Ureter (tissue), 1 donor: ENCODE measurements at places on chromosomes 4 and X.

GRCh38 chr4:35250331-35250730 is 994.0 kb downstream of the ARAP2 start:
- no peak for DNase-seq

- no peak for DNase-seq
These were observed 28.8 kb upstream of the JADE1 start for GRCh38 chr4:128780688-128781087.

- DNase-seq = no peak
These were observed 25.5 kb upstream of the HGFAC start for GRCh38 chr4:3416270-3416669.

DNA sequence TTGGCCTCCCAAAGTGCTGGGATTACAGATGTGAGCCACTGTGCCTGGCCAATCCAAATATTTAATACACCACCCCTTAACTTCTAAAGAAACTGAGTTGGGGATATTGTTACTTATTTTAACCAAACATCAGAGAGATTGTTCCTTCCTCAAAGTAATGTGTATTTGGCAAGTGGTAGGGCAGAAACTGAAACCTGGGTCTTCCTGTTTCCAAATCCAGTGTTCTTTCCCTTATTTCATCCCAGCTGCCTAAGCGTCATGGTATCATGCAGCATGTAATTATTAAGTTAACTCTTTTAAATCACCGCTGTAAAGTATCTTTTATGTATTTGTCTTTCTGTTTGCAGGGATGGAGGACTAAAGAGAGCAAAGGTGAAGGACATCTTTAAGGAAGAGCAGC is 68.4 kb downstream of the GPAT3 start:
- no peak for DNase-seq

DNA sequence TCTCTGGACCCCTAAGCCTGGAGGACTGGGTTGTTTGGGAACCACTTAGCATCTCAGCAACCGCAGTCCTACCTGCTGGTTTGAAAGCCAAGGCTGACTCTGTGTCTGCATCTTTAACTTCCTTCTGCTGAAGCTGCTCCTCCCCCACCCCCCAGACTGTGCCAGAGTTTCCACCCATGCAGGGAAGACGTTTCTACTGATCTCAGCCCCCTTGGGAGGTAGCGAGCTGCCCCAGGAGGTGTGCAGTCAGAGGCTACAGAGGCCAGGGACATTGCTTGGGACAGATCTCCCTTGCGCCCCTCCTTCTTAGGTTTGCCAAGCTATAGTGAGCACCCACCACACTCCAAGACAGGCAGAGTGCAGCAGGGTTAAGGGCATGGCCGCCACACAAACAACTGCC is 4.7 kb upstream of the FATE1 start:
- DNase-seq = no peak

GRCh38 chr4:51884606-51885005 is 41.7 kb downstream of the DCUN1D4 start:
- no peak for DNase-seq

DNA sequence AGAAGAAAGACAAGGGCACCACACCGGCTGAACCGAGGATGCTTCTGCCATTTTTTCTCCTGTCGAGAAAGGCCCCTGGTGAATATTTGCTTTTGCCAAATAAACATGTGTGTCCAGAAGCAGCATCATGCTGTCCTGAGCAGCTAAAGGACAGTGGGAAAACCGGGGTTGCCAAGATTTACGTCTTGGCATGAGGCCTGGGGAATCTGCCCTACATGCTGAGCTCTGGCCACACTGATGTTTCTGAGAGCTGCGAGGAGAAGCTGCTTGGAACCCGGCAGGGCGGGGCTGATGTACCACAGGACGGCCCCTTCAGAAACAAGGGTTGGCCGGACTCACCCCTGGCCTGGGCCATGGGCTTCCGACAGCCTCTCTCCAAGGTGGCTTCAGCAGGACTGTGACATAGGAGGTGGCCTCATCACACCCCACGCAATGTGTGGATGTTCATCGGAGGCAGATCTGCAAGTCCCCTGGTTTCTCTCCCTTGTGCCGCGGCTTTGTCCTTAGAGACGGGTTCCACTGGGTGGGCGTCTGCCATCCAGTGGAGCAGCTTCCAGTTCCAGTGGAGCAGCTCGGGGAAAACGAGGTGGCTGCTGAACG is 42.2 kb upstream of the SORCS2 start:
- DNase-seq = no peak
